ENCODE measurements at places on chromosomes 2 and 18.

- DNase-seq = no peak
Measured at GRCh38 chr2:17827316-17827715, 11.1 kb downstream of the MSGN1 start.

DNA sequence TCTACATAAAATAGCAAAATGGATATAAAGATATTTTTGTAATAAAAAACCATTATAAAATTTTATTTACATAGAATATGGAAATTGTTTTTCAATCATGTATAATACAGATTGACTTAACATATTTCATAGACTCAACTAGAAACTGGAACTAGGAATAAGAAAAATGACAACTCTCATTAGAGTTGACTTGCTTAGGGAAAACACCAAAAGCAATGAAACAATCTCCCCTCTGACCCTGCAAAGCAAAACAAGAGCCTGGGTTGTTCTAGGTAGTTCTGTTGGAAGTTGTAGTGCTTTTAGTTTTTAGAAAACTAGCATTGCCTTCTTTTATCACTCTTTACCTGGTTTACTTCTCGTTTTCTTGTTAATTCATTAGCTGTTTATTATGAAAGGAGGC is 32.2 kb upstream of the MTIF2 start:
- DNase-seq = no peak

DNA sequence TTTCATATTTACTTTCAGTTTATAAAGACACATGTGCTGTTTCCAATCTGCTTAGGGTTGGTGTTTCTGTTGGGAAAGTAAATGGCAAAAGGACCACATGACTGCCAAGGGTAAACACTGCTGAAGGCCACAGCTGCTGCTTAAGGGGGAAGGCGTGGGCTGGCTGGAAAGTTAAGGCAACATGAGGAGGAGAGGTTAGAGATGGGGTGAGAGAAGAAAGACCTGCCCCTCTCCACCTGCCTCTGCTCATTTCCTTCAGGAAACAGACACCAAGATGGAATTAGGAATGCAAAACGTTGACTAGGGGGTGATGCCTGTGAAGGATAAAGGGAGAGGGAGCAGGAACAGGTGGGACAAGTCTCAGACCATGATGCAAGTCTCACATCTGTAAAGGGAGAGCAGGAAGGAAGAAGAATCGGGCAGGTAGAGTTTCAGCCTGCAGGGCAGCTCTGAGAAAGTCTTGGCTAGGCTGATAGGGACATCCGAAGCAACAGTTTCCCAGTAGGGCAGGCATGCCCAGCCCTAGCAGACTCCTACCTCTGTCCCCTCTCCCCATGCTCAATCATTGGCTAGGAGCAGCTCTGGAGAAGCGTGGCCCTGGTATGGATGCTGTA is 86.0 kb downstream of the CDC42EP3 start:
- peak; percentile 80 for DNase-seq

- DNase-seq = no peak
Measured at GRCh38 chr2:9710311-9710710, 79.5 kb upstream of the YWHAQ start.

- DNase-seq = peak; percentile 71
Measured at GRCh38 chr2:143473216-143473615, 344.0 kb downstream of the ARHGAP15 start.

DNA sequence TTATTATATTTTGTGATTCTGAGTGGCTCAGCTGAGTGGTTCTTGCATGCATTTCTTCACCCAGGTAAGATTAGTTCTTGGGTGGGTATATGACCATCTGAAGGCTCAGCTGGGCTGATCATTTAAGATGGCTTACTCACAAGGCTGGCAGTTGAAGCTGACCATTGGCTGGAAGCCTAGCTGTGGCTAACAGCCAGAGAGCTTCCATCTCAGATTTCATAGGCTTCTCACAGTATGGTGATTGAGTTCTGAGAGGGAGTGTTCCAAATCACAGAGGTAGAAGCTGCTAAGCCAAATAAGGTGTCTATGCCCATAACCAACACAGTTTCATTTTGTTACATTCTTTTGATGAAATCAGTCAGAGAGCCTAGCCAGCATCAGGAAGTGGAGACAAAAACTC is 117.4 kb upstream of the RPRM start:
- no peak for DNase-seq

DNA sequence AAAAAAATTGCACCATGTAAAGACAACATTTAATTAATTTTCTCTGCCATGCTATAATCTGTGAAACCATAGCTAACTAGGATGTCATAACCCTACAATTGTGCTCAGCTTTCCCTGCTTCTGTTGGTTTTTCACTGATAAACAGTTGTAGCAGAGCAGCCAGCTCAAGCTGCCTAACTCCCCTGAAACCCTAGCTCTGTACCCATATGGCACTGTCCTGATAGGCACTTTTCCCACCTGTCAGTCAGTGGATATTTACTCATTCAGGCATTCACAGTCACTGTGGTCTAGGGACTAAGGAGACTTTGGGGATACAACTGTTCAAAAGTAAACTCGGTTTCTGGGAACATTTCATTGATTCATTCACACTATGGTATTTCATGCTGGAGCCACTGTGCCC is 407.0 kb downstream of the DSEL start:
- DNase-seq = no peak

GRCh38 chr2:101638181-101638711 is 59.3 kb upstream of the MAP4K4 start:
- no peak for DNase-seq

DNA sequence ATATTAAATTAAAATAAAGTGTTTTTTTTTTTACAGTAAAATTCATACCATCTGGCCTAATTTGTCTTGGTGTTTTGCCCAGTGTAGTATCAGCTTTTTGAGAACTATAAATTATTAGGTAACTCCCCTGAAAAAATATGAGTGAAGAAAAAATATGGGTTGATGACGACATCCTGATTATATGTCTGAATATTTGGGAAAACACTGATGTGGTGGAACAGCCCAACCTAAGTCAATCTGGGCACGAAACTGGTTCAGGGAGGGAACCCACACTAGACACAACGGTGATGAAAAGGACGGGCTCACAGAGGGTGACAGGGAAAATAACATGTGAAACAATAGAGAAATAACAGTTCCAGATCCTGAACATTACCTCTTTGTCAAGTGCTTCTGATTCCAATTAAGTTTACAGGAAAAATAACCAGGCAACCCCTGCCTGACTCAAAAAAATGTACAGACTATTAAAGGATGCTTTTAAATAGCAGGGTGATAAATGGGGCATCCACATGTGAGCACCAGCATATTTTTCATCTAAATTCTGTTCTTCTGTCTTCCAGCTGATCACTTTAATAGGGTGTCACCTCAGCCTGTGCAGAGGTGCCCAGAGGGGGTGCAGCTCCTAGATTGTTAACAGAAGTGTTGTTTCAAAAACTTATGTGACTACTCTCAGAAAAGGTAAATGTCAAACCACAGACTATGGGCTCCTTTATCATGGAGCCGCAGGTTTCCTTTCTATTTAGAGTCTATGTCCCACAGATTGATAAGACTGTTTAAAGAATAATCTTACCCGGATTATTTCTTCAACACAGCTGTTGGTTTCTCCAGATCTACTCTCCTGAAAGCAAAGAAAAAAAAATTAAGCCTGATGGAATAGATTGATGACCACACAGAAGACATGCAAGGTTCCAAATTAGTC is 305.4 kb downstream of the AFF3 start:
- DNase-seq = no peak

GRCh38 chr2:156649596-156649995 is 213.4 kb downstream of the GPD2 start:
- DNase-seq = no peak

DNA sequence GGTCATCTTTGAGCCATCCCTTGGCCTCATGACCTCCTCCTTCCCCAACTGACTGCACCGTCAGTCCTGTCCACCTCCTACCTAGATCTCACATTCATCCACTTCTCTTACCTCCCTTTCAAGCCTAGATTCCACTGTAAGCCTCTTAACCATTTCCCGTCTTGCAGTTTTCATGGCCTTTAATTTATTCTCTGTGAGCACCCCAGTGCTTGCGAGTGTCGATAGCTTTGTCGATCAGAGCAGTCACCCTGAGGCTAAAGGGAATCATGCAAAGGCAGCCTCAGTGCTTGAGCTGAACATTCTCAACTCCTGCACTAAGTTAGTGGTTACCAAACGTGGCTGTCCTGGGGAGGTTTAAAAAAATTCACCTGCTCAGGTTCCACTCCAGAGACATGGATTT is 14.7 kb downstream of the ARHGAP25 start:
- DNase-seq = no peak

- DNase-seq = peak; percentile 61
Measured at GRCh38 chr2:6823111-6823510, 42.6 kb downstream of the CMPK2 start.

- DNase-seq = peak; percentile 58
Measured at GRCh38 chr2:48527226-48527885, 2.6 kb upstream of the STON1 start.

- DNase-seq = peak; percentile 21
Measured at GRCh38 chr2:164061129-164061746, 325.4 kb upstream of the FIGN start.

DNA sequence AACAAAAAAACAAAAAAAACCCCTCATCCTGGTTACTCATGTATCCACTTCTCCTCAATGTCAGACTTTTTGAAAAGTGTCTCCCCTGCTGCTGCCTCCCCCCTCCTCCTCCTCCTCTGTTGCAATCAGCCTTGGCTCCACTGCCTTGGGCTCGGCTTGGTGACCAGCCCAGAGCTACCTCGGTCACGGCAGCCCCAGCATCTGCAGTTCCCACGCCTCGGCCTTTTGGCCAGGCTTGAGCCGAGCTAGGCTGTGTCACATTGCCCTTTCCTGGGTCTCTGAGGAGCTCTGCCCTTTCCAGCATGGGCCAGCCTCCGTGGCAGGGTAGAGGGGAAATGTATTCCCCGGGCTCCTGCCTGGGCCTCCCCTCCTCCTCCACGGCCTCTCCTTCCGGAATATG is 22.7 kb upstream of the INHBB start:
- DNase-seq = peak; percentile 28

DNA sequence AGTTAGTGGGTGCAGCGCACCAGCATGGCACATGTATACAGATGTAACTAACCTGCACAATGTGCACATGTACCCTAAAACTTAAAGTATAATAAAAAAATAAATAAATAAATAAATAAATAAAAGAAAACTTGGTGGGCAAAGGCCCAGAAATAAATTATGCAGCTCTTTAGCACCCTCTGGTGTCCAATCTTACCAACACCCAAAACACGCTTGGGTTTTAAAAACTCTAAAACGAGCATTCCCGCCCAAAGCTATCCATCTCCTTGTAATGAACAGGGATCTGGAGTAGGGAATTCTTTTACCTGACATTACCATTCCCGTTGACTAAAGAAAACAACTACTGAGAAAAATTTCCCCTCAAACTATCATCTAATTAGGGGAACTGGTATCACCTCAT is 2005.9 kb upstream of the CELF4 start:
- DNase-seq = peak; percentile 19

GRCh38 chr2:232276084-232276732 is 102.3 kb upstream of the ALPP start:
- DNase-seq = no peak

DNA sequence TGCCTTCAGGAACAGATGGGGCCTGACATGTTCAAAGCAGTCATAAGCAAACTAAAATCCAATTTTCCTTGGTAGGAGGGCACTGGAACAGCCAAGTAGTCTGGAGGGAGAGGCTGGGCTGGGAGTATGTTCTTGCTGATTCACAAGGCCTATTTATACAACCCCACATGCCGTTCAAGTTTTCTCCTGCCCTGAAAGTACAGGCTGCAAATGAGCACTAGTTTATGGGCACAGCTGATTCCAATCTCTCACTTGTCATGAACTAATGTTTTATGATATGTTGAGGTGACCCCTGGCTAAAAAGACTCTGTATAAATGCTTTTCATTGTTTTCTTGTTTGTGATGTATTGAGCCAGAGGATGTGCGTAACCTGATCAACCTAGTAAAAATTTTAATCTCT is 183.4 kb upstream of the SRD5A2 start:
- no peak for DNase-seq

- DNase-seq = no peak
Measured at GRCh38 chr2:69180227-69180626, 167.2 kb downstream of the ANTXR1 start.

GRCh38 chr2:9769171-9770005 is 73.9 kb upstream of the TAF1B start:
- peak; percentile 29 for DNase-seq

DNA sequence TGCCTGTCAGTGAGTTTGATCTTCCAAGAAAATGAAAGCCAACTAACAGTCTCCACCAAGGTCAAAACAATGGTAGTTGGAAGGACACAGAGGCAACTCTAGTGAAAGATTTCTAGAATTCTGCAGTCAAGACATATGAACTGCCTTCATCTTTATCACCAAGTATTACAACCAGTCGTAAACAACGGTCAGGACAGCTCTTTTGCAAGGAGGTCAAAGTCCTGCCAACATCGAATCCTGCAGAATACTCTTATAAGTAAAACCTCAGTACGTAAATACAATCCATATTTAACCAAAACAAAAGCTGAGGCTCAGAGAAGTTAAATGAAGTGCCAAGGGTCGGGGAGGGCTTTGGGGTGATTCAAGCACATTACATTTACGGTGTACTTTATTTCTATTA is 3.1 kb downstream of the FEZ2 start:
- DNase-seq = no peak

- peak; percentile 92 for DNase-seq
Measured at GRCh38 chr2:158644139-158644538, 151.0 kb upstream of the DAPL1 start.

DNA sequence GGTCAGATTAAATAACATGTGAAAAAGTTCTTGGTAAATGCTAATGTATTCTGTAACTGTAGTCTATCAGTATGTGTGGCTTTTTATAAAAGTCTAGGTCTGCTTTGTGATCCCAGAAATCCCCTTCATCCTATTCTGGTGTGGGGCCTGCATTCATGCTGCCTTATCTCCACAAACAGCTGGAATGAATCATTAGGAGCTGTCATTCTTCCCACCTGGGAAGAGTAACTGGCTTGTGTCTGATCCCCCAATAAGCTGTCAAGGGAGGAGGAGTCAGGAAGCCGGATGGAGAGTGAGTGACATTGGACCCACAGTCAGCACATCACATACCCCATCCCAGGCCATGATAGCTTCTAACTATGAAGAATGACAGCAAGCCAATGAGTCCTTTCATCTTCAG is 81.1 kb upstream of the EPHA4 start:
- no peak for DNase-seq

DNA sequence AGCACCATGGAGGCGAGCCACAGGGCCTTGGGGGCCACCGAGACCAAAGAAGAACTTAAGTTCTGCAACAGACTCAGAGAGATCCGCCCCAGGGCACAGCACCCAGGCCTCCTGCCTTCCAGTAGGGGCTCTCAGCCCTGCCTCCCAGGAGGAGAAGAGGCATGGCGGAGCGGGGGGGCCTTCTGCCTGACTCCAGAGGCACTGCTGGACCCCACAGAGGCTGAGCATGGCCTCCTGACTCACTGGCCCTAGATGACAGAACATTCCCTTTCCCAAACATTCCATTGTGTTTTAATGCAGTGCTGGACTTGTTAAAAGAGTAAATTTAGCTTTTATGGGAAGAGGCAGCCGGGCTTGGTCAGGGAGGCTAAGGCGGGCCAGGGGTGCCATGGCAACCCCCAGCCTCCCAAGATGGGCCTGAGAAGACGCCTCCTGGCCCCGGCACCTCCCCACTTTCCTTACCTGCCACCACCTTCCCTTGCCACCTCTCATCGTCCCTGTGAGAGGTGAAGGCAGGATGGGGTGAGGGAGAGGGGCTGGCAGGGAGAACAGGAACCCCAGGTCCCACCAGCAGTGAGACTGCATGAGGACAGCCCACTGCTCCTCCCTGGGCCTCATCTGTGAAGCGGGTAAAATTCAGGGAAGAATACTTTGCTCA is 65.4 kb downstream of the SMAD7 start:
- no peak for DNase-seq
